NB4 (cell line): ENCODE measurements at places on chromosomes 3 and 15.

DNA sequence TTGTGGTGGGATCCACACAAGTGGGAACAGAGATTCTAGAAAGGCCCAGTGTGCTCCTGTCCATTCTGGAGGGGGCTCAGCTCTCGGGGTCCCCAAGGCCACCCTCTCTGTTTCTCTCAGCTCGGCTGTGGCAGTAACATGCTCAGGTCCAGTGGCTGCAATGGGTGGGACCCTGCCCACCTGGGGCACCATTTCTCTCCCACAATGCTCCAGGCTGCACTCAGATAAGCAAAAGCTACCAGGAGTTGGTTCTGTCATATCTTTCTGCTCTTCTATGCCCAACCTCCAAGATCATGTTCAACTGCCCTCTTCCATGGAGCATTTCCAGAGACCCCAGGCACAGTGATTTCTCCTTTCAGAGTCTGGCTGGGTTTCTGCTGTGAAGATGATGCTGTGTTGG lies 40.8 kb downstream of the ITGA11 start:
- DNase-seq, result no peak

DNA sequence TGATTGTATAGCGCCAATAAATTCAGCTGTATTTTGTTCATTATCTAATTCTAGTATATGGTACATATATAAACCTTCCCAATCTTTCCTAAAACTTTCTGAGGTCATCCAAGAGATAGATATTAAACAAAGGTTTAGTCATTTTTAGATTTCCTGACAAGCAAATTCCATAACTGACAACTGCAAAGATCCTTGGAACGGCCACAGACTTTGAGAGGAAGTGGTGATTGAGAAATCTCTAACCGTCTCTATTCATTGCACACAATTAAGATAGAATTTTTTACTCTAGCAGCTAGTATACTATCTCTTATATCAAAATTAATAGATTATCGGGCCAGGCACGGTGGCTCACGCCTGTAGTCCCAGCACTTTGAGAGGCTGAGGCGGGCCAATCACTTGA lies 4.7 kb downstream of the CSNK1G1 start:
- DNase-seq, result no peak

DNA sequence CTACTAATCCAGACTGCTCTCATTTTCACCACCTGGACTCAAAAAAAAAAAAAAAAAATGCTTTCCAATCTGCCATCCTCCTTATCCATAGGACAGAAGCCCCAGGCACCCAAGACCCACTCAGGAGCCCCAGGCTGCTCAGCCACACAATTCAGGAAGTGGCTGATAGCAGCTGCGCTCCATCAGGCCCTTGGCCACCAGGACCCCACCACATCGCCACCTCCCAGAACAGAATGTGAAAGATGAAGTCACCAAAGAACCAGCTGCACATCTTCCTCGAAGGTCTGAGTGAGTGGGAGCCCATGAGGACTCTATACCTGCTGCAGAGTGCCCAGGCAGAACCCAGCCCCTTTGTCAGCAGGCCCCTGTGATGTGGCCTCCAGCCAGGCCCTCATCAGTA lies 19.5 kb downstream of the POC1A start:
- DNase-seq, result no peak

- DNase-seq, result no peak
Observed at GRCh38 chr15:73323374-73323955, 45.3 kb downstream of the HCN4 start.

- peak; percentile 52 for DNase-seq
Observed at GRCh38 chr15:58212909-58213526, 74.8 kb downstream of the AQP9 start.

DNA sequence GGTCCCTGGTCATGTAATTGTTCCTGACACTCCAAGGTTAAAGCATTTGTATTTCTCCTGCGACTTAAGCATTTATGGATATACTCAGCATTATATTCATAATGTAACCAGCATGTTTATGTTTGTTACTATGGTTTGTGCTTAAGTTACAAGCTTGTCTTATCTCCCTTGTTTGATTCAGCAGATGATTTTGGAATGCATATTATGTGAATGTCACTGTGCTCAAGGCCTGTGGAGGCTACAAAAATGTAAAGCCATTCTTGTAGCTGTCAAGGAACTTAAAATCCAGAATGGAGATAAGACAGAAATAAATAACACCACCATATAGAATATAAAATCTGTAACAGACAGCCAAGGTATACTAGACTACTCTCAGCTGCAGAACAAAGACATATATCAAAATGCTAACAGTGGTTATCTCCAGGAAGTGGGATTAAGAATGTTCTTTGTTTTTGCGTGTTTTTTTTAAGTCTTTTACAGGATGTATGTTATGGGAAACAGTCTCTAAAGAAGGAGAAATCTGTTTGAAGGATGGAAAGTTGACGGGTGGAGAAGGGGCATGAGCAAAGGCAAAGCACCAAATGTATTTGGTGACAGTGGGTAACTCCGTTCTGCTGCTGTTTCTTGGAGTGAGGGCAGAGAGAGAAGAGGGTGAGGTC lies 61.4 kb downstream of the IGF2BP2 start:
- no peak for DNase-seq

GRCh38 chr3:146559388-146559787 lies 15.0 kb upstream of the PLSCR1 start:
- DNase-seq, result no peak

DNA sequence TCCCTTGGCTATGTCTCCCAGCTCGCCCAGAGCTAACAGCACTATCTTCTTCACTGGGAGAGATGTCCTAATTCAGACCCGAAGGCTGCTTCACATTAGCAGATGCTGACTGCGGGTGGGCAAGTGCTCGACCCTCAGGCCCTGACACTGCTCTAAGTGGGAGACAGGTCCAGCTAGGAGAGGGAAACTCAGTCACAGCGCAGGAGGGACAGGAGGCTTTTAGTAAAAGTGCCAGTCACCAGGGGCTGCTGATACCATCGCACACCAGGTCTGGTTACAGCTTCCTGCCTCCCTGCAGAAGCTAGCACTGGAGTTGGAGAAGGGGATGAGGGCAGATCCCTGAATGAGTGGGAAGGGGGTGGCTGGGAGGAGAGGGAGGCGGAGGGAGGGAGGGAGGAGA lies 365.8 kb upstream of the RGMA start:
- no peak for DNase-seq

DNA sequence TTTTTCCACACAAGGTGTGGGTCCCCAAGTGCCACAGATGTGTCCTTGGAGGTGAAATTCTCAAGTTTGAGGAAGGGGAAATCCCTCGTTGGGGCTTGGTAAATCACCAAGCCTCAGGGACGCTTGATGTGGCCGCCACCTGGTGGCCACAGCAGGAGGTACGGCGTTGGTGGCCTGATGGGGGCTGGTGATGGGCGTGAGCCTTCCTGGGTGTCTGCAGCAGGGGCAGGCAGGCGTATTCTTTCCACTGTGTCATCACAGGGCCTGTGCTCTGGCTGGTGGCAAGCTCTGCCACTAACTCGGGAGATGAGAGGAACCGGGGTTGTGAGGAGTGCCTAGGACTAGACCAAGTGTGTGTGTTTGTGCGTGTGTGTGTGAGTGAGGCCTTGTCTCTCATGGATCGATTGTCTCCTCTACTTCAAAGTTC lies 4.2 kb downstream of the ACOX2 start:
- peak; percentile 81 for DNase-seq

GRCh38 chr15:36850864-36851263 lies 249.5 kb downstream of the MEIS2 start:
- DNase-seq, result no peak

DNA sequence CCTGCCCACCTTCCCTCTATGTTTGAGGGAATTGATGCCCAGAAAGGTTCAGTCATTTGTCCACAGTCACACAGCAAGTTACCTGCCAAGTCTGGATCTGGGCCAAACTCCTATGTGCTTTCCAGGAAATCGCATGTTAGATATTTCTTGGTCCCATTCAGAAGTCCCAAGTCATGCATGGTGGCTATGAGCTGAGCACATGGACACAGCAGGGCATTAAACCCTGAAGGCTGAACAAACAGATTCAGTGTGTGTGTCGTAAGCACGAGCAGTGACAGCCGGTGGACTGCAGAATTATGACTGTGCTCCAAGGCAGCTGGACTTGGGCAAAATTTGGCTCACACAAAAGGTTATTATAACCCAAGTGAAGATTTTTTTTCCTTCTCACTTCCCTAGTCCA lies 11.4 kb upstream of the SLC6A6 start:
- DNase-seq, result peak; percentile 80

GRCh38 chr15:23403550-23403949 lies 43.5 kb downstream of the GOLGA6L2 start:
- DNase-seq, result no peak

DNA sequence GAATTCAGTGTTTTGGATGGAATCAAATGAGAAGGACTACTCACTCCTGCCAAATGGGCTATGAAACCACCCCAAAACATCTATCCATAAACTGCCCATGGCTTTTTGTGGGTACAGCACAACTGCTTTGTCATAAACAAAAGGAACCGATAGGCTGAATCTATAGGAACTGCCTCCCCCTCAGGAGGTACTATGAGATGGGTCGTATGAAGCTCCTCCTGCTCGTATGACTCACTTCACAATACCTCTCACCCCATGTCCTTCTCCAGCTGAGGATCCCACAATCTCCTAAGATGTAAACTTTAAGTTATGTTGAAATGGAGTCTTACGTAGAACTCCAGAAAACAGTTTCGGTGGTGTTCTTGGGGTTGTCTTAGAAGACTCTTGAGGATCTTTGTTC lies 129.9 kb upstream of the SAMMSON start:
- peak; percentile 0 for DNase-seq

- no peak for DNase-seq
Observed at GRCh38 chr3:183214277-183214612, 38.8 kb upstream of the B3GNT5 start.

DNA sequence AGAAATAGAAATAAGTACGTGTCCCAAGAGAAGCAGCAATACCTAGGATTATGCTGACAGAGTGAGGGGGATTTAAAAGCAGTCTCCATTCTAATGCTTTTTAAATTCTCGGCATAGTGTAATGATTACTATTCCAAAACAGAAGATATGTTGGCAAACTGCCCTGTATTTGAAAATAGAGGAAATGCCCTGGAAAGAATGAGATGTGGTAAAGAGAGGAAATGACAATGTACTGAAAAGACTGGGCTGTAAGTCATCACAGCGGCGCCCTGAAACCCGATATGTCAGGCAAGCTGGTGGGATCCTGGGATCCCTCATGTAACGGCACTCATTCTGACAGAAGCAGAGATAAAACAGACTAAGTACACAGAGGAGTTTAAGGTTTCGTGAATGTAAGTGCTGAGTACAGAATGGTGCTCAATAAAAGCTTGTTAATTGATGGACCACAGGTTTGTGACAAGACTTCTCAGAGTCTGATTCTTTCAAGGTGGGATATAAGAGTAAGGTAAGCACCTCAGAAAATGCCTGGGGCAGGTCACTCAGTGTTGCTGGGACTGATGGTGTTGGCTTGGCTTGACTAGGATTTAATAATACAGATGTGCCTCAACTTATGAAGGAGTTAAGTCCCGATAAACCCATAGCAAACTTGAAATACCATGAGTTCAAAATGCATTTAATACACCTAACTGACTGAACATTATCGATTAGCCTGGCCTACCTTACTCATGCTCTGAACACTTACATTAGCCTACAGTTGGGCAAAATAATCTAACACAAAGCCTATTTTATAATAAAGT lies 91.4 kb downstream of the NFKBIZ start:
- peak; percentile 79 for DNase-seq

- DNase-seq, result no peak
Observed at GRCh38 chr15:71781965-71782265, 28.4 kb upstream of the NR2E3 start.

GRCh38 chr3:148036331-148036876 lies 627.2 kb downstream of the ZIC1 start:
- DNase-seq, result peak; percentile 6

DNA sequence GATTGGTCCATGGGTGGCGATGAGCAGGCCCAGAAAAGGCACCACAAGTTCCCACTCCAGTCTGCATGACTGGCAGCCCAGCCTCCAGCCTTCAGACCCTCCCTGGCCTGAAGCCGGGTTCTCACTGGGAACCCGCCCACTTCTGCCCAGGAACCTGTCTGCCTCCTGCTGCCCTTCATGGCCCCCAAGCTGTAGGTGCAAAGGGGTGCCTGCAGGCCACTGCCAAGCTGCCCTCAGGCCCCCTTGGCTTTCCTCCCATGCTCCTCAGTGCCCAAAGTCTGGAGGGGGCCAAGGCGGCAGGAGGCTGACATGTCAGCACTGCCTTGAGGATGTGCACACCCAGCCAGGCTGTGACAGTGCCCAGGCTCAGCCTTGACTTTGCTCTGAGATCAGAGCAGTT lies 488.5 kb upstream of the THBS1 start:
- DNase-seq, result peak; percentile 27

- peak; percentile 63 for DNase-seq
Observed at GRCh38 chr3:137792626-137793271, 28.6 kb downstream of the SOX14 start.

DNA sequence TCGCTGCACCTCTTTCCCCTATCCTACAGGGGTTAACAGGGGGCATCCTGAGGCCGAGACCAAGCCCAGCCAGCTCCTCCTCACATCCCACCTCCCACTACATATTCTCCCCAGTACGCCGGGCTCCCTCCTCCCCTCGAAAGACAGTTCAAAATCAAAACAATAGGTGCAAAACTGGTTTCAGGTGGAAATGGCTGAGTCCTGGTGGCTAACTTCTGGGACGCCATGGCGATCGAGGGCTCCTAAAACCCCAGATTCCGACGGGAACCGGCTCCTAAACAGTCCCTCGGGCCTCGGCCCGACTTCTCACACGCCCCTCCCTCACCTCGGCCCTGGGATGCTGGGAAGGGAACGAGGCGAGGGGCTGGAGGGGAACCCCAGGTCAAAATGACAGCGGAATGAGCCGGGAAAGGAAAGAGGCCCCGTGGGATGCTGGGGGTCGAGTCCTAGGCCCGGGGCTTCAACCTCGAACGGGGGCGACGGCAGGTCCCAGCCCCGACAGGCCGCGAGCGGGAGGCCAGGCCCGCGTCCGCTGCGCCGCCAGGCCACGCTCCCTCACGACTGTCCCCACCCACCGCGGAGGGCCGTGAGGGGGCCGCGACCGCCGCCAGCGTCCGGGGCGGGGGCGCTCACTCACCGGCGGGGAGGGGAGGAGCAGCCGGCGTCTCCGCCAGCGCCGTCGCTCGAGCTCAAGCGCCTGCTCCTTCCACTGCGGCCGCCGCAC lies 492 bp downstream of the TMCC1 start:
- DNase-seq, result peak; percentile 79

DNA sequence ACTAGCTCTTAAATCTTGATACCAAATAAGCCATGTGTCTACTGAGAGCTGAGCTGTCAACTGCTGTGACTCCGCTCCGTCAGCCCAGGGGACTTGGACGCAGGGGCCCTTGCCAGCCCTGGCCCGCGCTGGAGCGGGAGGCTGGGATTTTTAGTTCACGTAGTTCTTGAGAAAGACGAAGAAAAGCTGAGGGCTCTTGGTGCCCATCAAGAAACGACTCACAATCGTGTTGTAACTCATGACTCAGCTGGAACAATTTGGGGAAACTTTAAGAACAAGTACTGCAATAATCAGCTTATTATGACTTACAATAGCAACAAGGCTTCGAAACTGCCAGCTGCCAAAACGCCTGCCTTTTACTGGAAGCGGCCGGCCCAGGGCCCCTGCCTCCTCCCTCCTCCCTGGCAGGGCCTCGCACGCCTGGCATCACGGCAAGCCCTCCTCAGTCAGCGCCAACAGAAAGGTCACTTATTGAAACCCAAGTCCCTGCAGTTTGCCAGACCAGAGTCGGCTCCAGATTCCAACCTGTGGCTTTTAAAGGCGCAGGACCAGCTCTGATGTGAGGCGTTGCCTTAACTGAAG lies 60.3 kb downstream of the RGMA start:
- peak; percentile 75 for DNase-seq
